ENCODE measurements at places on chromosomes 11 and 22.

DNA sequence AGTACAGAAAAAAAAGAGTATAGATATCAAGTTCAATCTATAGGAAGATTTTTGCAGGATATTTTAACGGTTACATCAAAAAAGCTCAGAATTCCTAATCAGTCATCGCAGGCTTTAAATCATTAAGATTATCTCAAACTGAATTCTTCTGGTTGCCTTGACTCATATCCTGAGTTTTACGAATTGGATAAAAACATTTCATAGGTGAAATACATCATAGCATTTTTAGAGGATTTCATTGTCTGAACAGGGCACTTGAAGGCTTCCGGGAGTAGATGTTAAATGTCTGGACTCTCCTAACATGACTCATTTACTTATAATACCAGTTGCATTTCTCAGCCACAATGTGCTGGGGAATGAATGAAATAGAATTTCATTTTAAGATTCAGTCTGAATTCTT lies 2216.6 kb upstream of the RAG2 start:
- DNase-seq: no peak

- DNase-seq: no peak
Measured at GRCh38 chr11:71191201-71191600, 61.2 kb downstream of the SHANK2 start.

GRCh38 chr11:10551290-10551592 lies 10.3 kb upstream of the RNF141 start:
- DNase-seq: no peak

GRCh38 chr11:120052196-120052775 lies 85.6 kb downstream of the TRIM29 start:
- no peak for DNase-seq

- no peak for DNase-seq
Measured at GRCh38 chr22:26941896-26942636, 284.7 kb downstream of the MIAT start.

DNA sequence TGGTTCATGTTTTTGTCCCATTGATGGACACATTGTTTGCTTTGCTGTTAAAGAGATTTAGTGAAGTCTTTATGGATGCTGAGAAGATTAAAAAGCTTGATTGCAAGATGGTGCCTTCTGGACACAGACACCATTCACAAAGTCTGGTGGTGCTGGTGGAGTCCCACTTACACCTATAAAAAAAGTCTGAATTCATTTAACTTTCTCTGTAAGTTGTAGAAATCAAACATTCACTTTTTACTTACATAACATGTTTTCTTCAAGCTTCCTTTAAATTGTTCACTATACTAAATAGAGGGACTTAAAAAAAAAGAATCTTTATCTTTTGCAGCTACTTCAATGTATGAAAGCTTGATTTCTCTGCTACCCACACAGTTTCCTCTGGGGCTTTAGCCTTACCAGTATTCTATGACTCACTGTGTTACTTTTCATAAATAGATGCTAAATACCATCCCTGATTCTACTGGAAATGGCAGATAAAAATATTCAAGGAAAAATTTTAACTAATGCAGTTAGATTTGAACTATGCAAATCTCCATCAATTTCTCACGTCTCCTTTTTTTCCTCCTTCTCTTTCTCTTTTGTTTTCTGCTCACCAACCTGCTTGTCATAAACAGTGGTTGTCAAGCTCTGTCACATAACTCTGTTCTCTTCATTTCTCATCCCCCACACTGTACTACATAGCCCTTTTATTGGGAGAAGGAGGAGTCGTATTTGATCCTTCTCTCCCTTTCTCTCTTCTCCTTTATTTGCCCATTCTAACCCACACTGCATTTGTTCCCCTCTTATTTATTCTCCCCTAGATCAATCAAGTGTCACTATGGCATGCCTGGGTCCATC lies 89.7 kb downstream of the FAM76B start:
- DNase-seq: no peak

- no peak for DNase-seq
Measured at GRCh38 chr11:64974124-64974523, 2.2 kb upstream of the MAJIN start.

- no peak for DNase-seq
Measured at GRCh38 chr22:31550871-31551370, 54.6 kb downstream of the SFI1 start.
